ENCODE measurements at places on chromosomes 1 and 21. TPM values are rescaled to one million over a fixed set of nuclear protein-coding genes. Genes with fewer than 3 reads are reported as not detected.

DNA sequence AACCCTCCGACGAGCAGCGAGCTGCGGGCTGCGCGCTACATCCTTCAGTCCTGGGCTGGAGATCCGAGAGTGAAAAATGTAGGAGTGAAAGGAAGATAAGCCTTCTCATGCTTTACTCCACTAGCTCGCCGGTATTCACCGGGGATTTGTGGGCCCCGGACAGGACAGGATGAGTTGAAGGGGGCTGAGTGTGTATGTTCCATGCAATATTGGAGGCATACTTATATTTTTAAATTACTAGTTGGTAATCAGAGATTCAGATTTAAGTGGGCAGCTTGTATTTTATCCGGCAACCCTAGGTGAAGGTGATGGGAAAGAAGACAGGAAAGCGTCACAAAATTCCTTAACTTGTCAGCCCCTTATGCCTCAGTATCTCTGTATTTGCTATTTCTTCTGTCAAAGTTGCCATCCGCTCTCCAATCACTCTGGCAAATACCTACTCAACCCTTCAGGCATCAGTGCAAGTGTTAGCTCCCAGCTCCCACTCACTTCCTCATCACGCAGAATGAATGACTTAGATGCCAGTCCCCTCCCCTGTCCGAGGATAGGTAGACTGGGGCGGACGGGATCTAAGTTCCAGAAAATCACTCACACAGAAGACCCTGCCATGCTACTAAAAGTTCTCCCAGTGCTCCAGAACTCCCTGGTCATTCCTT is 503 bp upstream of the PIGM start:
- DNase-seq: peak; percentile 7

- peak; percentile 20 for DNase-seq
Observed at GRCh38 chr1:243539636-243540035, 283.8 kb downstream of the SDCCAG8 start.

DNA sequence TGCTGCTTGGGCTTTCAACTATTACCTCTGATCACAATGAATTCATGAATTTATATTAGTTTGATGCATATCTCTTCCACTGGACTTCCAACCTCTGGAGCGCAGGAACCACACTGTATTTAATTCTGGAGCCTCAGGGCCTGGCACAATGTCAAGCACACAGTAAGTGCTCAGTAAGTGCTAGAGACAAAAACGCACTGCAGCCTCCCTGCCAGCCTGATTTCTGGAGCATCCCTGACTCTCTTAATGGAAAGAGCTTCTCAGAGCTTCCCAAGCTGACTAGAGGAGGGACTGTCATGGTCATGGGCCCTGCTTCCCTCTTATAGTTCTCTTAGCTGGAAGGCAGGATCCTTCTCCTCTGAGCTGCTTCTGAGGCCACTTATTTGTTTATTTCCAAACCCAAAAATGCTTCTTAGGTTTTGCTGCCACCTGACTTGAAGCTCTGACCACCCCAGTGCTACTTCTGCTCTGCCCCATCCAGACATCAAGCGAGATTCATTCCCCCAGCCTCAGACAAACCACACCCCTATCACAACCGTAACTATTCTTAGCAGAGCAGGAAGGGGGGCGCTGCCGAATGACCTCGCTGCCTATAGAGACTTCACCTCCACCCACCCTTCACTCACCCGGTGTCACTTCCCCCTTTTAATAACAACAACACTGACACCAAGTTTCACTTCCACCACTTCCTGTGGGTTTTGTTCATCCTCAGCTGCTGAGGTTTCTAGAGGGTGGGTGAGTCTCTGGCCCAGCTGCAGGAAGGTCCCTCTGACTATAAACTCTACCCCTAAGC is 33.6 kb downstream of the NUAK2 start:
- DNase-seq: no peak

- peak; percentile 59 for DNase-seq
Observed at GRCh38 chr1:96698342-96698983, 23.1 kb upstream of the PTBP2 start.

The PTPRC gene
- total RNA-seq: not detected

The NPL gene
- total RNA-seq: 2.3 TPM

The S100A9 gene
- not detected for total RNA-seq
